Stimulated activated CD4-positive, alpha-beta T cell treated with anti-CD3 and anti-CD28 coated beads, Interleukin-4, amount 100 ng/mL, for 24 hours (primary cell): ENCODE measurements at places on chromosomes 2 and 18.
A peak's percentile ranks its signal among the peaks of the same experiment; 100 is the strongest.

DNA sequence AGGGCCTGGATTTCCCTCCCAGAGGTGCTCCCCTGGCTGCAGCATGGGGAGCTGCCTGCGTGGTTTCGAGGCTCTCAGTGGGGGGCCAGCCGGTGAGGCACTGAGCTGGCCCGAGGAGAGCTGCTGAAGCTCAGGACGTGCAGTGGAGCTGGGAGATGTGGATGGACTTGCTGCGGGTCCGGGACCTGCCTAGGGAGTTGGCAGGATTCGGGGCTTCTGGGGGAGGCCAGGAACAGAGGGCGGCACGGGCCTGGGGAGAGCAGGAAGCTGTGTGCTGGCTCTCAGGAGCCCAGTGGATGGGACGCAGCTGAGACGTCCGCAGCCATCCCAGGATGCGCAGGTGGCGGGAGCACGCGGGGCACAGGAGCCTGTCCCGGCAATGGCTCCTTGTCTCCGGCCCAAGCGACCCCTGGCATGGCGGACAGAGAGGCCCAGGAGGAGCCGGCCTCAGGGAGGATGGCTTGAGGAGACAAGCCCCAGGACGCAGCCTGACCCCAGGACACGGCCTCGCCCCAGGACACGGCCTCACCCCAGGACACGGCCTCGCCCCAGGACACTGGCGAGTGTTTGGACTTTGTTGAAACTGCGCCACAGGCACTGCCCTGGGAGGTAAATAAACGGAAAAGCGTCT is 116.1 kb downstream of the NFATC1 start:
- peak; percentile 1 for DNase-seq

- DNase-seq = no peak
Measured at GRCh38 chr2:180442860-180443644, 436.0 kb upstream of the CWC22 start.

- no peak for DNase-seq
Measured at GRCh38 chr2:219638948-219639755, 11.7 kb downstream of the SLC4A3 start.

DNA sequence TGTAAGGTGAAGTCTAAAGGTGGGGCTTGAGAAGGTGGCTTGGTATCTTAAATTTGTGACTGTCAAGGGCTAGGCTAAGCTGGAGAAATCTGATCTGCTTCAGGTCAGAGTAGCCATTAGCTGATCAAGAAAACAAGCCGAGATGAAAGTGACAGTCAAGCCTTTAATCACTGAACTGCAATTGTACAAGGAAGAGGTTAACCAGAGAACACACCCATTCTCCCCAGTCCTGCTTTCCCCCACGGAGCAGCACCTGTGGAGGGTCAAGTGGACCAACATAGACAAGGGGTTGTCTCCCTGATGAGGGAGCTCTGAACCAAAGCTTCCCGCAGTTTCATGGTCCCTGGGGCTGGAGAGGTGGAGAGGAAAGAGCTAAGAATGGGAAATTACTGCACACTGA is 901.2 kb downstream of the DCC start:
- DNase-seq = no peak

GRCh38 chr2:14143435-14143834 is 489.1 kb upstream of the LRATD1 start:
- no peak for DNase-seq

DNA sequence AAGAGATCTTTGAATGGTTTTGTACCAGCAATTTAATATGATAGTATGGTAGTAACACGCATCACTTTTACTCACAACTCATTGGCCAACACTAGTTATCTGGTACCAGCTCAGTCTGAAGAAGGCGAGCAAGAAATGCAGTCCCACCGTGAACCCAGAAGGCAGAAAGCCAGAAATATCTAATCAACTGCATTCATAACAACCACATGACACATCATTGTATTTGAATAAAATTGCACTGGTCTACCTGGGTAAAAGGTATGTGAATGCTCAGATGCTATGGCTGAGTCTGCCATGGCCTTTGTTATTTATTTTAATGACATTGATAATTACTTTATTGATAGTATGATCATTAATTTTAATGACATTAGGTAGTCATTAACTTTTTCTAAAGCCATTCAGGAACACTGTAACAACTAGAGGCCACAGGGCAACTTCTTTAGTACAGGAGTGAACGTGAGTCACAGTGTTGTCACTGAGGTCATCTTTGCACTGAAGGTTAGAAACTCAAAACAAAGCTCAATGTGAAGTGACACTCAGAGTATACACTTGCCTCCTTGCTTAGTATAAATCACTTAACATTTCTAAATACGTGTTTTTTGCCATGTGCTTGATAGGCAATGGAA is 475.6 kb upstream of the TNP1 start:
- no peak for DNase-seq

DNA sequence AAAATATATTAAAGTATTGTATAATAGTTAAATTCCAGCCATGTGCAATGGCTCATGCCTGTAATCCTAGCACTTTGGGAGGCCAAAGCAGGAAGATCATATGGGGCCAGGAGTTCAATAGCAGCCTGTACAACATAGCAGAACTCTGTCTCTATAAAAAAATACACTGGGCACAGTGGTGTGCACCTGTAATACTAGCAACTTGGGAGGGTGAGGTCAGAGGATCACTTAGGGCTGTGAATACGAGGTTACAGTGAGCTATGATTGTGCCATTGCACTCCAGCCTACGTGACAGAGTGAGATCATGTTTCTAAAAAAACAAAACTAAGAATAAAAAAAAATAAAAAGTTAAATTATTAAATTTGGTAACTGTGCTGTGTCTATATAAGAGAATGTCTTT is 36.1 kb downstream of the ZRANB3 start:
- DNase-seq = no peak
